ENCODE measurements at places on chromosomes 13 and 19.

DNA sequence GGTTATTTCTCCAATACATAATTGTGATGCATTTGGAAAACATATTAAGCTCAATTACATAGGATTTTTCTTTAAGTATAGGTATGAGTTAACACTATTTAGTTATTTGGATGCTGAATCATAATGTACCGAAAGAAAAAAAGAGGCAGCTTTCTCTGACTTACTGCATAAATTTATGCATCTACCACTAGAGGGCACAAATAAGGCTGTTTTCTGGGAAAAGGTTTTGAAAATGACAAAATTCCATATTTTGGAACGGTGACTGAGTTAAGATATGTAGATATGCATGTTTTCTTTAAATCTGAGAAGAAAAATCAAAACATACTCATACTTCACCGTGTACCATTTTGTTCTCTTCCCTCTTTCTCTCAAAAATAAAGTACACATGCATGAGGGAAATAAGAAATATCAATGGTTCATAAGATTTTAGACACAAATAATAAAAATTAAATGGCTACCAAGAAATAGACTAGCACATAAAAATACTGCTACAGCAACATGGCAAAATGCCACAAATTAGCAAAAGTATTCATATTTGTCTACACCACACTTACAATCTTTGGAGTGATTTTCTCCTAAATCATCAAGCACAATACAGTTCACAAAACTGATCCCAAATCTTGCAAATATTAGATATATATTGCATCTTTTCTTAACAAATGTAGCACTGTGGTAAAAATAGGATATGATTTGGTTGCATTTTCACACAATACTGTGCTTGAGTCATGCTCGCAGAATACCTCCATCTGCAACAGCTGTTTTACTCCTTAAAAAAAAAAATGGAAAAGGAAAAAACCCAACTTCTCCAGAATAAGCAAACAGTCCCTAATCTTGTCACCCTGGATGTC is 260.0 kb downstream of the FGF14 start:
- no peak for DNase-seq

DNA sequence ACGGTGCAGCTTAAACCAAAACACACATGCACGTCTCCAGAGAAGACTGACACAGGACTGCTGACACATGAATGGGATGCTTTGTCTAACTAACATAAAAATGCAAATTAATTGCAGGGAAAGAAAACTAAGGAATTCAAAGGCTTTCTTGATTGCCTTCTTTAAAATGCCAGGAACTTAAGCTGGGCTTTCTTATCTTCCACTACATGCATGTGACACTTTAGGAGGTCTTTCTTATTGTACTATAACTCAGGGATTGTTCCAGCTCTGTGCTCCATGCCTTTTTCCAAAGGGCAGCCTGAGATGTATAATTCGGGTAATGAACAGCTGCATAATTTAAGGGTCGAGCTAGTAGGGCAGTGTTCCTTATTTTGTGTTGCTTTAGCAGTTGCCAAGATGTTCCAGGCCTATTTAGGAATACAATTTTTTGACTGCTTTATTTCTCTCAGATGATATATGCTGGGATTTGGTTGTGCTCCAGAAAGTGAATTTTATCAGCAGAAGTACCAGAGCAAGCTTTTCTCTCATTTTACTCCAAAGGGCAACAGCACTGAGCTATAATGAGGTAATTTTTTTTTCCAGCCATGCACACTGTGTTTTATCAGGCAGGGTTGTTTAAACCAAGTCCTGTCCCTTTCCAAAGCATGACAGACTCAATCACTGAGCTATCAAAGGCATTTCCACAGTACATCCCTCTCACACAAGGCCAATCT is 885.2 kb downstream of the PCDH9 start:
- no peak for DNase-seq

DNA sequence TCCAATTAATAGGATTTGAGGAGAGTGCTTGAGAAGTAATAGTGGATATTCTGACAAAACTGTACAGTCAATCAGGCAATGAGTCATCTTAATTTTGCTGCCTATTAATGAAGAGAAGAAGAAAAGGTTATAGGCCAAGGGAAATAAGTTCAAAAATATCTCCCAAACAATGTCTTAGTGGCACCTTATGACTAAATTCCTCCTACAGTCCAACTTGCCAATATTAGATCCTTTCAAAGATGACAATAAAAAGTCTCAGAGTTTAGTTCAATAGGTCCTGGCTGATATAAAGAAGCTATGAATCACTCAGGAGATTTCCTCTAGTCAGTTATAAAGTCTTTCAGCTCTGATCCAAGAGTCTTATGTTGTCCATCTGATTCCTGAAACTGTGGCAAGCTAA is 27.9 kb downstream of the UGGT2 start:
- DNase-seq: no peak

DNA sequence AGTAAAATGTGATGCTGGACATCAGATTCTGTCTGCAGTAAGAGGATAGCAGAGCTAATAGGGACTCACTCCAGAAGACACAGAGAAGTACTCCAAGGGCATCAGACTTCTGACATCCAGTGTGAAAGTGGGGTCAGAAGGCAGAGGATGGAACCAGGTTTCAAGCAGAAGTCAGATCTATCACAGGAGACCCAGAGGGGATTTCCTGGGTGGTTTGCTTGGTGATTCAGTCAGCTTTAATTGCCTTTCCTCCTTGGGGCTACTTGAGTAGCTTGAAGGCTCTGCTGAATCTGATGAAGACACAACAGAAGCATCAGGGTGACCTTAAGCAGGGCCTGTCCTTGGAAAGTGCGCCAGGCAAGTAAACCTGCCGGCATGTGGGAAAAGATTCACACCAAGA is 300.6 kb downstream of the COG6 start:
- DNase-seq: peak; percentile 48

- DNase-seq: no peak
These were observed 23.5 kb upstream of the MIER2 start for GRCh38 chr19:367963-368629.

GRCh38 chr13:108269601-108270328 is at the start of gene TNFSF13B:
TSS of gene TNFSF13B (plus strand) at chr13:108269718. CDS start at chr13:108269896, 178 bp downstream.
- peak; percentile 31 for DNase-seq

DNA sequence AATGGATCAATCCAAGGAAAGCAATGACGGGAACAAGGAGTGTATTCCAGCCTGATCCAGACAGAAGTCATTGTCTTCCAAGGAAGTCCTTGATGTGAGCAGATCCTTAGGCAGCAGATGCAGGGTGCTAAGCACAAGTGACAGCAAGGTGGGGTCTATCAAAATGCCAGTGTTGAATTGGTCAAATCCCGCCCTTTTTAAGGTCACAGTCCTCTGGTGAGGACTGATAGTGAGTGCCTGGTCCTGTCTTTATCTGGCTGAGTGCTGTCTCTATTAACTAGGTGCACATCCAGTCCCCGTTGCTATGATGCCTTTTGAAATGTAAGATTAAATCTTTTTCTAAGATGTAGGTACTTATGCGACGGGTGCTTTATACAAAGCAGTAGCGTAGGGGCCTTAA is 1.3 kb upstream of the LAMP1 start:
- no peak for DNase-seq

- DNase-seq: peak; percentile 29
These were observed 2.7 kb downstream of the VSTM2B start for GRCh38 chr19:29528350-29528945.

DNA sequence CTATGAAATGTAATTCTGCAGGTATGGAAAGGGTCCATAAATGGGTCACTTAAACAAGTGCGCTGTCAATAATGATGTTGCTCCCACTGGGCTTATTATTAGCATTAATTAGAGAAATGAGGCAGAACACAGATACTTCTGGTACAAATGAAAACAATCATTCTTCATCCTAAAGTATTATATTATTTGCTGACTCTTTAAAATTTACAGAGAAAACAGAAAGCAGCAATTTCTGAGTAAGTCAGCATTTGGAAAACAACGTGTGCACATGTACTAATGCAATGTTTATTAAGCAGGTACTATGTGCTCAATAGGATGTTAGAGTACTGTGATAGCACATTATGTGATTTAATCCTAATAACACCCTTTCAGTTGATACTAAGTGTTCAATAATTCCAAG is 2.4 kb upstream of the ZNF676 start:
- DNase-seq: no peak

- DNase-seq: no peak
These were observed 8.8 kb upstream of the CPB2 start for GRCh38 chr13:46113596-46113995.

DNA sequence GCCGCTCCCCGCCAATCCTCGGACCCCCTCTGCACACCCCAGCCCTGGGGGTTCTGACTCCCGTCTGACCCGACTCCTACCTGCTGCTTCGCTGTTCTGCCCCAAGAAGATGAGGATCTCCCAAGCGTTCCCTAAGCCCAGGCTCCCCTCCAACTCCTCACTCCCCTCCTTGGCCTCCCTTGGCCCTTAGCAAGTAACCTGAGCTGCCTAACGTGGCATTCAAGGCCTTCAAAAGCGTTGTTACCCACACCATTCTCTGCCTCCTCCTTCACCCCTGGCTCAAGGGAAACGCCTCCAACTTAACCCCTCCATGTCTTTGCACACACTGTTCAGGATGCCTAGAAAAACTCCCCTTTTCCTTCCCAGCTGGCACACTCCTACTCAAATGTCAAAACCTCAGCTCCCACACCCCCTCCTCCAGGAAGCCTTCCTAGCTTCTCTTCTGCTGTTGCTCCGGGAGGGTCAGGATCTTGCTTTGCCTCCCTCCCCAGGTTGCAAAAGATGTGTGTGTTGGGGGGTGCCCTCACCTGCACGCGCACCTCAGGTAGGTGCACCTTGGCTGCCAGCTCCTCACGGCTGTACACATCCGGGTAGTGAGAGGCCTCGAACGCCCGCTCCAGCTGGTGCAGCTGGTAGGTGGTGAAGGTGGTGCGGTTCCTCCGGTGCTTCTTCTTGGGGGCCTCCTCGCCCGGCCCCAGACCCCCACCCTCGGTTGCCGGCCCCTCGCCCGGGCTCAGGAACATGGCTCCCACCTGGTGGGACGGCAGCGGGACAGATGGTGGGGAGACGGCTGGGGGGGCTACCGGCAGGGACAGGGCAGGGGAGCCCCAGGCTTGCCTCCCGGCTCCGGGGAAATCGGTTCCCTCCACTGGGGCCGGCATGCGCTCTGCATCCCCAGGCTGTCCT is 775 bp downstream of the RAX2 start:
- no peak for DNase-seq

DNA sequence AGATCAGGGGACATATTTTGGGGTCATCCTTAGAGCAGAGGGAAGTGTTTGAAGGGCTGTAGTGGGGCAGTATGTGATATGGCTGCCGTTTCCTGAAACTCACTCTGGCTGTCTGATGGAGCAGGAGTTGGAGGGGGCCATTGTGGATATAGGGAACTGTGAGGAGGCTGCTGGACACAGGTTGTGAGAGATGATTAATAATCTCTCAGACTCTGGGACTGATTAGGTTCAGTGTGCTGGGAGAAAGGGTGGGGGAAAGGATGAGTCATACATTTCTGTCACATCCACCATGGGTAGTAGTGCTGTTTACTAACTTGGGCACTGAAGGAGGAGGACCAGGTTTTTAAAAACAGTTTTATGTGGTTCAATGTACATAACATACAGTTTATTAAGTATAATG is 4.8 kb downstream of the B3GLCT start:
- peak; percentile 31 for DNase-seq

GRCh38 chr19:17522988-17523872 is 11.8 kb downstream of the PGLS start:
- DNase-seq: peak; percentile 43

All from CD4-positive, alpha-beta T cell treated with Interleukin-2 at 100 ng/mL for 4 hours (primary cell).